Muscle of back (tissue), 13 donors: ENCODE measurements at places on chromosomes 5 and 9.

DNA sequence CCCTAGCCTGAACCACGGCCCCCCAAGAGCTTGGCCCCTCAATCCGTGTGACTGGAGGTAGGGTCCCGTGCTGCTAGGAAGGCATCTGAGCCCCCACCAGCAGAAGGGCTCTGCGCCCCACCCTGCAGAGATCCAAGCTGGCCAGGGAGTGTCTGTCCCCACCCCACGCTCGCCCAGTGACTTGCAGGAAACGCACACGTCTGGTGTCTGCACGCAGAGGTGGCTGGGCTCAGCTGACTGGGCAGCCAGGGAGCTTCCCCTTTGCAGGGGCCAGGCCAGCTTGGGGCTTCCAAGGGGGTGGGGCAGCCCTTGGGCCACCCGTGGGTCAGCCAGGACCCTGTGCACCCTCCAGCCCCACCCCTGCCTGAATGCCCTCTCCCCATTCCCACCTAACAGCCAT lies 24.3 kb downstream of the NOTCH1 start:
- DNase-seq = no peak

GRCh38 chr9:128358861-128359260 lies 12.3 kb upstream of the URM1 start:
- DNase-seq = no peak

GRCh38 chr5:181151146-181151545 lies 3.8 kb downstream of the OR2V2 start:
- DNase-seq = no peak

DNA sequence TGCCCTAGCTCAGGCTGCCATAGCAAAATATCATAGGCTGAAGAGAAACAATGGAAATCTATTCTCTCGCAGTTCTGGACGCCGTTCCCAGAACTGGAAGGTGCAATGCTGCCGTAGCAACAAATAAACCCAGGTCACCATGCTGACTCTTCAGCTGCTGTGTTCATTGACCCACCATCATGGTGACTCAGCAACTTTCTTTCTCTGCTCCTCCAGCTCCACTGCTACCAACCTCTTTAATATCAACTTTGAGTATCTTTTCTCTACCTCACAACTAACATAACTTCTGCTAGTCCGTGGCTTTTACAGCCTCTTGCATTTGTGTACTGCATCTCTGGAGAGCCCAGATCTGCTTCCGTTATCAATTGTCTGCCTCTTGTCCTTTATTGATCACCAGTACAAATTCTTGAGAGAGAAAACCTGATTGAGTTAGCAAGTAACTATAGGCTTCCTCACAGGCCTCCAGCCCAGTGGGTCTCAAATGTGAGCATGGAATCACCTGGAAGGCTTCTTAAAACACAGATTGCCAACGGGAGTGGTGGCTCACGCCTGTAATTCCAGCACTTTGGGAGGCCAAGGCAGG lies 47.3 kb upstream of the SLC30A5 start:
- DNase-seq = no peak

DNA sequence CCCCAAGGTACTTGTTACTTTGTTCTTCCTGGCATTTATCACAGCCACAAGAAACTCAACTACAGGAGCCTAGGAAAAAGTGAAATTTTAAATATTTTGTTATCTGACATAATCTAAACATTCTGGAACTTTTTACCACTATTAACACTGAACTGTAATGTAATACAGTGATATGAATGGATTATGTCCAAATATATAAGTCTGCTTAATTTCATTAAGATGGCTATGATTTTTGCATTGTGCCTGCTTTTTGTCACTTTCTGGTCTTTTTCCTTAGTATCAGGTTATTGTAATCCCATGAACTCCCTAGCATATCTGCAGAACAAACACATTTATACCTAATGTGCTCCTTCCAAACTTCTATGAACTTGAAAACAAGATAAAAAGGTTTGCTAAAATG lies 35.8 kb downstream of the PJA2 start:
- DNase-seq = no peak

GRCh38 chr5:6573651-6574101 lies 59.2 kb downstream of the NSUN2 start:
- no peak for DNase-seq

- no peak for DNase-seq
Measured at GRCh38 chr9:127214421-127215267, 49.9 kb upstream of the GARNL3 start.

DNA sequence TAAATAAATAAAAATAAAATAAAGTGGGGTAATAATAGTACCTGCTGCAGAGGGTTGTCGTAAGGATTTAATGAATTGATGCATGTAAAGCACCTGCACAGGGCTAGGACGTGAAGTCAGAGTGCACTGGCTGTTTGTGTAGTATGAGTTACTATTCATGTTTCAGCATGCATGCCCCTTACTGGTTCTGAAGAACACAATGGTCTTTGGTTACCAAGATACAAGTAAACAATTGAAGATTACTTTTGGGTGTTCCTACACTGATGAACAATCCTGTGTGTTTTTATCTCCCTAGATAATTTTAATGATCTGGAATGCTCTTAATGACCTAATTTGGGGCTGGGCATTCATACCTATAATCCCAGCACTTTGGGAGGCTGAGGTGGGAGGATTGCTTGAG lies 23.2 kb upstream of the PRRC2B start:
- no peak for DNase-seq

- DNase-seq = peak; percentile 55
Measured at GRCh38 chr5:142400415-142400814, 75.6 kb upstream of the SPRY4 start.

DNA sequence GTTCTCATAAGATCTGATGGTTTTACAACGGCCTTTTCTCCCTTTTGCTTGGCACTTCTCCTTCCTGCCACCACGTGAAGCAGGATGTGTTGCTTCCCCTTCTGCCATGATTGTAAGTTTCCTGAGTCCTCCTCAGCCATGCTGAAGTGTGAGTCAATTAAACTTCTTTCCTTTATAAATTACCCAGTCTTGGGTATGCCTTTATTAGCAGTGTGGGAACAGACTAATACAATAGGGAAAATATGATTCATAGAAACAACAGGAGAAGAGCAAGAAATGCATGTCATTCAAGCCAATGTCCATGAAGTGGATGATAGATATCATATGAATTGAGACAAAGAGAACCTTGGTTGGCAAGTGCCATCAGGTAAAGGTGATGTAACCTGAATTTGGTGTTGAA lies 128.3 kb upstream of the HAPLN1 start:
- DNase-seq = no peak

DNA sequence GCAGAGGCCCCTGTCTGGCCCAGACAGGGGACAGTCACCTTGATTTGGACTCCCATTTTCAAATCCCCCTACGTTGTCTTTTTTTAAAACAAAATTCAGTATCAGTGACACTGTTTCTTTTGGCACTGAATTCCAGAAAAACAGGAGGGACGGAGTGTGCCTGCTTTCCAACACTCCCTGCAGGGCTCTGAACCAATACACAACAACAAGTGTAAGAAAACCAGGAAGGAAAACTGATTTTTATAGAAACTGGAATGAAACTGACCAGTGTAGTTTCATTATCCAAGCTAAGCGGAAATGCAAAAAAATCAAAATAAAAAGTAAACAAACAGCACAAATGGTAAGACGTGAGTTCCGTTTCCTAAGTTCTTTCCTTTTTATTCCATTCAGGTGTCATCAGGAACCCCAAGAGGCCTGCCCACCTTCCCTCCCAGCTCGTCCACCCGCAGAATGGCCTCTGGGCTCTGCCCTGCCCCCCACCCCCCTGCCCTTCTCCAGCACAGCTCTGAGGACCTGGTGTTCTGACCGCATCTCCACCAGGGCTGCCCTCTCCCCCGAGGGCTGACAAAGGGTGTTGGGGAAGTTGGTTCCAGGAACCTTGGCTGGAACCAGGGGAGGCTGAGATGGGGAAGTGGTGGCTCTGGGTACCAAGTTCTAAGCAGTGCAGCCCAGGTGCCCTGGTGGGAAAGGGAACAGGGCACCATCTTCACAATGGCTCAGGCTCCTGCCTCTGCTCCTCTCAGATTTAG lies 73.6 kb downstream of the PSD2 start:
- no peak for DNase-seq

GRCh38 chr5:30156156-30156555 lies 1037.3 kb upstream of the CDH6 start:
- DNase-seq = no peak

GRCh38 chr9:132160802-132161742 lies 786 bp upstream of the NTNG2 start:
- peak; percentile 23 for DNase-seq

DNA sequence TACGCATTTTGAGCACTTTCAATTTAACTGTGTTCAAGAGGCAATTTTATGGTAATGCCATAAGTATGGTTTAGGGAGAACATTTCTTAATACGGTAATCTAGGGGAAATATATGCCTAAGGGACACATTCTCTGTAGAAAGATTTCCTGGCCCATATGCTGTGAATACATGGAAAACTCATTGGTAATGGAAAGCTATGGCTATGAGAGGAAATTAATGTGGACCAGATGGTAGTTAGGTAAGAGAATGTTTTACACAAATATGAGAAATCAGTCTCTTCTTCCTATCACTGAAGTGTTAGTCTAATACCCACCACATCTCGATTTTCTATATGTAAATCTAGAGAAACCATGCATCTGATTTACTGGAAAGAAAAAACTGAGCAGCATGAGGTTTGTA lies 105.0 kb downstream of the SEMA6A start:
- DNase-seq = no peak

GRCh38 chr9:76904661-76905457 lies 1.1 kb downstream of the PRUNE2 start:
- no peak for DNase-seq

DNA sequence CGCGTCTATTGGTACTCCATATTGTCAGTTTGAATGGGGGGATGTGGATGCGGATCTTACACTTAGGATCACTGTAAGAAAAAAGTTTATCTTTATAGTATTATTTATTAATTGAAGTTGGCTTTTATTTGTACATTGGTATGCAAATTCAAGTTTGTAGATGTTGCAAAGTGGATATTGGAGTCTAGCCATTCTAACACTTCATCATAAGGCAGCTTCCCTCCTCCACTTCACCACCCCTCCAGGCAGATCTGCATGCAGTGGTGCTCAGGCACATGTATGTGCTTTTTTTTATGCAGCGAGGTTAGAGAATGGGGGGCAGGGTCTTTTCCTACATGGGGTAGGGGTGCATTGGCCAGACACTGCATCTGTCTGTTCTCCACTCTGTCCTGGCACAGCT lies 84.3 kb downstream of the IQGAP2 start:
- no peak for DNase-seq

DNA sequence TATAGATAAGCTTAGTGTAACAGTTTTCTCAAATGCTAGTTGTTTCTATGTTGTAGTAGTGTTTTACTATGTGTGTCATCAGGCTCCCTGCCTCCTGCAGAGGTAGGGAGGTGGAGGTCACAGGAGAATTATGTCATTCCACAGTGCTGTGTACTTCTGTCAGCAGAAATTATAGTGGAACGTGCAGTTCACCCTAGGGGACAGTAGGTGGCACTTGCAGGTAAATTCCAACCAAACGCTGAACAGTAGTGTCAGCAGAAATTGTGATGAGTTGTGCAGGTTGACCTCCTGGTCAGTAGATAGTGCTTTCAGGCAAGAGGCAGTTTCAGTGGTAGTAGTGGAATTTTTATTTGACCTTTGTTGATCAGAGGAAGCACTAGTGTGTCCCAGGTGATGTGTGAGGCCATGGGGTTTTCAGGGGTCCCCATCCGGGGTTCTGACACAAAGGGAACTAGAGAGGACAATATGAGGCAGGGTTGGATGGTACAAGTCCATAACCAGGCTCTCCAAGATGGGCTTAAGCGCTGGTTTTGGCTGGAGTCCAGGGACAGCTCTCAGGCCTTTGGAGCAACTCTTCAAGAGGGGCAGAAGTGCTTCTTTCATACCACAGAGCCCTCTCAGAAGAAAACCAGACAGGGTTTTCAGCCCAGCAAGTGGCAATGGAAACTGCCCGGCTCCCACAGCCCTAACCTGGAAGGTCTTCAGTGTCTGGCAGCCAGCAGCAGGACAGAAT lies 402.9 kb downstream of the CYLC2 start:
- peak; percentile 8 for DNase-seq

DNA sequence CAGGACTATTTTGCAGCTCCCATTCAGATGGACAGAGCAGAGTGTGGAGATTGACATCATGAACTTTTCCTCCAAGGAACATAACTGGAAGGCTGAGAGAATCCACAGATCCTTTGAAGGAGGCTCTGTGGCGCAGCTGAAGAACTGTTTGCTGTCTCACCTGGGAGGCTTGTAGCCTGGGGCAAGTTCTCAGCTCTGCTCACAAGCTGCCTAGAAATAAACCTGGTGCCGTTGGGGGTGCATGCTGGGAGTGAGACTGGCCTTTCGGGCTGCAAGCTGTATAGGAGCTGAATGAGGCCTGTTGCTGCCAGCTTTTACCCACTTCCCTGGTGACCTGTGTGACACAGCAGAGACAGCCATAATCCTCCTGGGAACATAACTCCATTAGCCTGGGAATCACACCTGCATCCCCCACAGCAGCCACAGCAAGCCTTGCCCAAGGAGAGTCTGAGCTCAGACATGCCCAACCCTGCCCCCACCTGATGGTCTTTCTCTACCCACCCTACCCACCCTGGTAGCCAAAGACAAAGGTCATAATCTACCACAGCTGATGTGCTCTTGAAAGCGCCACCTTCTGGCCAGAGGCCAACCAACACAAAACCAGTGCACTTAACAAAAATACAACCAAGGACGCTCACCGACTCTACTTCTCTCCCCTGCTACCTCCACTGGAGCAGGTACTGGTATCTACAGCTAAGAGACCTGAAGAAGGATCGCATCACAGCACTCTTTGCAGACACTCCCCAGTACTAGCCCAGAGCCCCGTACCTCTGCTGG lies 205.1 kb upstream of the MRPS30 start:
- DNase-seq = no peak
